SW480 (cell line): ENCODE measurements at places on chromosomes 3 and 15.

DNA sequence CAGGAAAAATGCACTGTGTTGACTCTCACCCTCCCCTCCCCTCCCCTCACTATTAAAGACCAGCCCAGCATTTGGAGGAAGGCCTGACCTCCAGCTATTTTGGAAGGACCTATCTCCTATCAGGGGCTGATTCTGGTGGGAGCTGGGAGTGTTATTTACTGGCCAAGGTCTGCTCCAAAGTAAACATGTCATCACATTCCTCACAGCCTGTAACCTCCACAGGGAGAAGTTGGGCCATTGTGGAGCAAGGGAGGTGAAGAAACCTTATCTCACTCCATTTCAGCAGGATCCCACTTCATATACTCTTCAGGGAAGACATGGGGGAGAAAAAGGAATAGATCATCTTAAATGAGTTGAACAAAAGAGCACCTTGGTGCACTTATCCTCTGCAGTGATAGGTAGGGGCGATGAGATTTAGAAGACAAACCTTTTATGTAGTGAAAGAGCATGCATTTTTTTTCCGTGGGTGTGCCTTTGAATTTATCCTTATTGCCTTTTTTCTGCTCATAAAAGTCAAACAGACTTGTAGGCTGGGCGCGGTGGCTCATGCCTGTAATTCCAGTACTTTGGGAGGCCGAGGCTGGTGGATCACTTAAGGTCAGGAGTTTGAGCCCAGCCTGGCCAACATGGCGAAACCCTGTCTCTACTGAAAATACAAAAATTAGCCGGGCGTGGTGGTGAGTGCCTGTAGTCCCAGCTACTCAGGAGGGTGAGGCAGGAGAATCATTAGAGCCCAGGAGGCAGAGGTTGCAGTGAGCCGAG is 15.6 kb upstream of the FLNB start:
- no peak for DNase-seq

GRCh38 chr15:32861761-32862160 is 144.0 kb downstream of the GREM1 start:
- no peak for DNase-seq

DNA sequence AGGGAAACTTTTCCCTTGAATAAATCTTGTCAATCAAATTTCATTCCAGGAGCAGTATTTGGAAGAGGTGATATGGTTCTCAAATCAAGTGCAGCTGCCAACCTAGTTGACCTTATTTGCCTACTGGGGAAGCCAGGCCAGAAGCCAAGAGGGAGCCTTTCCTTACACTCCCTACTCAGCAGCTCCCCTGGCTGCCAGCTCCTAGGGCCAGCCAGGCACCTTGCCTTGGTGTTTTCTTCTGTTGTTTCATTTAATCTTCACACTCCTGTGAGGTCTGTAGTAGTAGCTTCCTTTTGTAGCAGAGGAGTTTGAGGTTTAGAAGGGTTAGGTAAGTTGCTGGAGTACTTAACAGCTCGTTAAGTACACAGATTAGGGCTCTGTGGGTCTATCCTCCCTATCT is 22.6 kb downstream of the MKRN2OS start:
- no peak for DNase-seq

DNA sequence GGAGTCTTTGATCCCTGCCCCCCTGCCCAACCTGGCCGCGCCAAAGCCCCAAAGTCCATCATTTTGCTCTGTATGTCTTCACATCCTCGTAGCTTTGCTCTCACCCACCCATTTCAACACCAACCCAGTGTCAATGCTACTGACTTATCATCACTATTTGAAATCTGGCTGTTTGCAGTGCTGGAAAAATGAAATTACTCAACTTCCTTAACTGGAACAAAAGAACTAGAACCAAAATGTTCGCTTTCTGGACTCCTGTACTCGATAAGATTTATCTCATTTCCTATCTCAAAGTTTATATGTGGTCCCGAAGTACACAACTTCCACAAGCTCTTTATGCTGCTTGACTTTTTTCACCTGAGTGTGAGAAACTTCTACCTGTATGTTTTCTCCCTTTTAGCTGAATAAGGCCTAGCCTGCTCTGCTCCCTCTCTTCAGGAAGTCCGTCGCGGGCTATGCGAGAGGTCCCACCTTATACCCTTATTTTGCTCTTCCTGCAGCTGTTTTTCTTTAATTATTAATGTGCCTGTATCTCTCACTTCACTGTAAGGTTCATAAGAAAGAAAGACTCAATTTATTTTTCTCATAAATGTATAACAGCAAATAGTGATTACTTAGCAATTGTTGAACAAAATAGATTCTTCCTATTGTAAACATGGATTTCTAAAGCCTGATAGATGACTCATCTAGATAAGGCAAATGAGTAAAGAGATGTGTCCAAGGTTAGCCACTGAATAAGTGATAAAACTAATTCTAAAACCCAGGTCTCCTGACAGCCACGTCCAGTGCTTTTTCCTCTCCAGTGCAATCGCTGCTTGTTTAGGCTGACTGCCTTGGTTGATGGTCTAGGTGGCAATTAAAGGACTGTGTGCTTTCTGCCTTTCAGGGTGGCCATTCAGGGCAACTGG is 464.1 kb upstream of the TPRG1 start:
- DNase-seq, result no peak

GRCh38 chr3:61914276-61914675 is 352.9 kb downstream of the PTPRG start:
- DNase-seq, result no peak

GRCh38 chr3:126395846-126396513 is 1.3 kb downstream of the CFAP100 start:
- no peak for DNase-seq

GRCh38 chr3:194998948-194999347 is 272.0 kb downstream of the XXYLT1 start:
- DNase-seq, result no peak

GRCh38 chr3:29618395-29619282 is 337.8 kb downstream of the RBMS3 start:
- DNase-seq, result no peak

- no peak for DNase-seq
Measured at GRCh38 chr3:29261119-29261518, 19.8 kb upstream of the RBMS3 start.

- no peak for DNase-seq
Measured at GRCh38 chr3:169232863-169233262, 430.6 kb downstream of the MECOM start.

DNA sequence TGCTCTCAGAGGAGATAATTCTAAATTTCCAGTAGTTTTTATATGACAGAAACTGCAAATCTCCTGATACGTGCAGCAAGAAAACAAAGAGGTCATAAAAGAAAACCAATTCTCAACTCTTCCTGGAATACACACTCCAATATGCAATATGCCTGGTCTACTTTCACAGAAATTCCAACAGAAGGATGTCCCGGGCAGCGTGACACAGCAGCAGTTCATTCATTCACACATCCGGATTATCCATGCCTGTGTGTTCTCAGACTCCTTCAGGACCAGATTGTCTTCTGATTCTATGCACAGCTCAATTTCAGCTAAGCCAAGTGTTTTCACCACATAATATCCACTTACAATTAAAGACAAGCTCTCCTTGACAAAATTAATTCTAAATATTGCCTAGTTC is 64.3 kb downstream of the FBN1 start:
- DNase-seq, result no peak

DNA sequence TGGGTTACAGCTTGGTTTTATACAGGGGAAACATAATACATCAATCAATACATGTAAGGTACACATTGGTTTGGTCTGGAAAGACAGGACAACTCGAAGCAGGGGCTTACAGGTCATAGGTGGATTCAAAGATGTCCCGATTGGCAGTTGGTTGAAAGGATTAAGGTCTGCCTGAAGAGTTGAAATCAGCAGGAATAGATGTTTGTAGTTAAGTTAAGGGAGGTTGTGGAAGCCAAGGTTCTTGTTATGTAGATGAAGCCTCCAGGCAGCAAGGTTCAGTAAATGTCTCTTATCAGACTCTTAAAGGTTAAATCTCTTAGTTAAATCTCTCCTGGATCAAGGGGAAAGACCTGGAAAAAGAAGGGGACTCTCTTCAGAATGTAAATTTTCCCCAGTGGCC is 58.4 kb upstream of the MINAR1 start:
- no peak for DNase-seq

DNA sequence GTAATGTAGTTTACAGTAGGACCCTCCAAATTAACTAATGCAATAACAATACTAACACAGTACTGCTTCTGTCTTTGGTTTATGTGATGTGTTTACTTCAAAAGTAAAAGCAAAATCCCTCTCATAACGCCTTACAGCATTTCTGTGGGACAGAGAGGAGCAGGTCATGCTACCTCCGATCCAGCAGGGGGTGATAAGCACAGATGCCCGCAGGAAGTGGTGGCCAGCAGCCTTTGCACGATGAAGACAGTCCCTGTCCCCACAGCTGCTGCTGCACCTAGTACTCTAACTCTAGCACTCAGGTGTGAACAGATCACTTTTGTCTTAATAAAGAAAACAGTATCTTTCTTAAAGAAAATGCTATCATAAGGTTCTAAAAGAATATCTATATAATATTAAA is 38.3 kb downstream of the ANO10 start:
- DNase-seq, result no peak

DNA sequence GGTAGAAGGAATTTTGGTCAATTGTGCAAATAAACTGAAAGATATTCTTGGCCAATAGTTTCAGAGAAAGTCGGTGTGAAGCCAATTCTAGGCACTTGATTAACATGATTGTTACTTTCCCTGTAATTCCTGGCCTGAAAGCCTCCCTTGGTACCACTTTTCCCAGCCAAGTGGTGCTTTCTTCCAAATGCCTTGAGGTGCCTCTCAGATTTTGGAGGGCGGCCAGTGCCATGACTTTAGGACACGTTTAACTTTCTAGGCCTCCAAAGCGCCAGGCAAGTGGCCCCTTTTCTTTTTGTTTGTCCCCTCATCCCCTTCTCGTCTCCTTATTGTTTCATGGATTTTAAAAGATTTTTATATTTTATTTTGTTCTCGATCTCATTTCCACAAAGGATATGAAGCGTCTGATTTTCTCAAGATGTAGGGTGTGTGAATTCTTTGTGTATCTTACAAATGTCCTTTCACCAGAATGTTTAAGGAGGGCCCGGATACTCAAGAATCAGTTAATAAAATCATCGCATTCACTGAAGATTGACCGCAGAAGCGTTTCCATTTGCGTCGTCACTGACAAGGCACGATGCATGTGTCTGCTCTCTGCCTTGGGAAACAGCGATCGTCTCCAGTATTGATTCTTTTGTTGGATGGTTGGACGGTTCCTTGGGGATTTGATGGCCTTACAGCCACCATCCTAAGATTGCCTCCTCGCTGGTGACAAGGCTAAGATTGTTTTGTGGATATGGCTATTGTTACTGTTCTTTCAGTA is 87.8 kb downstream of the ASB7 start:
- DNase-seq, result no peak

GRCh38 chr3:49554633-49555265 is 472 bp downstream of the BSN start:
- DNase-seq, result no peak

GRCh38 chr3:12992629-12993516 is 80.4 kb downstream of the IQSEC1 start:
- DNase-seq, result no peak

- DNase-seq, result no peak
Measured at GRCh38 chr3:123085293-123085931, 18.6 kb downstream of the PDIA5 start.

DNA sequence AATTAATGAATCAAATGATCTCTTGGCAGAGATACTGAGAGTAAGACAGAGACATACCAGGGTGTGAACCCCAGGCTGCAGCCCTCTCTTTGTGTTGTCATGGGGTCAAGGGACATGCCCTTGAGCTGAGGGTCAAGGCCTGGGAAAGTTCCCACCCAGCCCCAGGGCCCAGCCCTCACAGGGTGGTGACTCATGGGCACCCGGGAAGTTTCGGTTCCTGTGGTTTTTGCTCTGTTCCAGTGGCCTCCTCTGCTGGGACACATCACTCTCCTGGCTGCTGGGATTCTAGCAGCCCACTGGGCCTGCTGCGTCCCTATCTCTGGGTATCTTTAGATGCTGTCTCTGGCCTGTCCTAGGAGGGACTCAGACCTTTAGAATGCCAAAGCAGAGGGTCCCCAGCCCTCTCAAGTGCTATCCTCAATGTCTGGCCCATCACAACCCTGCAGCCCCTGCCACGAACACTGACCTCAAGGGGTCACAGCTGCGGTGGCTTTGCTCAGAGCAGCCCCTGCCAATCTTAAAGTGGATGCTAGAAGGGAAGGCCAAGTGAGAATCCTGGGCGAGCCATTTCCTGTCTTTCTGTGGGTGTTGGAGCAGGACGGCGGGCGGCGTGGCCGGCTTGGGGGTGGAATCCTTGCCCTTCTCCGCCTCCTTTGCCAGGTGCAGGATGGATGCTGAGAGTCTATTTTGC is 148.4 kb upstream of the TLE3 start:
- DNase-seq, result peak; percentile 89

GRCh38 chr3:81490541-81491288 is 270.7 kb downstream of the GBE1 start:
- peak; percentile 81 for DNase-seq

DNA sequence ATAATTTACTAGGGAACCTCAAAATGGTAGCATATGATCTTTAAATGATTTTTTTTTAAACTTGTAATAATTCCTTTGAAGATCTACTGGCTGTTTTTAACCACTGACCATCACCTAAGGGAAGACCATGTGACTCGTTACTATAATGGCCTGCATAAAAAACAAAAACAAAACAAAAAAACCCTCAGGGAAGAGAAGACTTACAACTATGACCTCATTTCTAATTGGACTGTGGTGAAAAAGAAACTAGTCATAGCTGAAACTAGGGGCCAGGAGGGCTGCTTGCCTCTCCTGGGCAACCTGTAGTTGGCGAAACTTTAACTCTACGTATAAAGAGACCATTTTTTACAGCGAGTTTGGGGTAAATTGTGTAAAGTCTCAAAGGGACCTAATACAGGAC is 23.0 kb downstream of the PAQR9 start:
- DNase-seq, result no peak

DNA sequence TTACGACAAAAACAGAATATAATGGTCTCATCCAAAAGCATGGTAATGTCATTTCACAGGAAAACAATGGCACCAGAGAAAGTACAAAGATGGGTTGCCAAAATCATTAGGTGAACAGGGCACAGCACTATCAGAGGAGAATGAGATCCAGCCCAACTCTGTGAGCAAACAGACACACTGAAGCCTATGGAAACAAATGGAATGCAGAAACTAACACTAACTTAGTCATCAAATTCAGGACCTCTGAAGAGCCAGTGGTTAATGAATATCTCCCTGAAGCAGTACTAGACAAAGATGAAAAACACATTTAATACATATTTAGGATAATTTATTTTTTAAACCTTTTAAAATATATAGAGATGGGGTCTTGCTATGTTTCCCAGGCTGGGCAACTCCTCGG is 14.6 kb upstream of the RPS17 start:
- no peak for DNase-seq

DNA sequence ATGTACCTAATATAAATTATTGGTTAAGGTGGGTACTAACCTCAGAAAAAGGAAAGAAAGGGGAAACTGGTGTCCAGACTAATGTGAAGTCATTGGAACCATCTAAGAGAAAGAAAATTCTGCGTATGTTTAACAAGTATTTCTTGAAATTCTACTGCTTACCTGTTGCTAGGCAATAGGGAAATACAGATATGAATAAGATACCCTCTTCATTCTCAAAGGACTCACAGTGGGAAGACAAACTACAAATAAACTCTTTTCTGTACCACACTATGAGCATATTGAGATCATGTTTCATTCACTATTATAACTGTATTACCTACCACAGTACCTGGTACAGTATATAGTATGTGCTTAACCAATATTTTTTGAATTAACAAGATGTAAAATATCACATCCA is 140.5 kb upstream of the MLF1 start:
- DNase-seq, result no peak
